ENCODE measurements at places on chromosomes 5 and 9.
A peak's percentile ranks its signal among the peaks of the same experiment; 100 is the strongest.

- DNase-seq = no peak
Observed at GRCh38 chr5:119828541-119828940, 199.2 kb downstream of the FAM170A start.

DNA sequence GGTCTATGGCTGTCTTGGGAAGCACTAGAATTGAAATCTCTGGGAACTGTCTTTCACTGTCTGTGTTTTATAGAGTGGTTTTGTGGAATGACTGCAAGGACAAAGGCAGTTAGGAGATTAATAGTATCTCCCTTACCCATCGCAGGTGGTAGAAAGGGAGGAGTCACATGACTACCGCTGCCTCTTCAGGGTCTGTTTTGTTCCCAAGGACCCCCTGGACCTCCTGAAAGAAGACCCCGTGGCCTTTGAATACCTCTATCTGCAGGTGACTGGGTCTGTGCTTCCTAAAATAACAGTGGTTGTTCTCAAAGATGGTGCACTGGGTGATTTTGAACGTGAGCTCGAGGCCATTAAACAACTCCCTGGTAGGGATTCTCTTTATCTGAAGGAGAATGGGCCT lies 22.8 kb upstream of the TRMT10B start:
- no peak for DNase-seq

DNA sequence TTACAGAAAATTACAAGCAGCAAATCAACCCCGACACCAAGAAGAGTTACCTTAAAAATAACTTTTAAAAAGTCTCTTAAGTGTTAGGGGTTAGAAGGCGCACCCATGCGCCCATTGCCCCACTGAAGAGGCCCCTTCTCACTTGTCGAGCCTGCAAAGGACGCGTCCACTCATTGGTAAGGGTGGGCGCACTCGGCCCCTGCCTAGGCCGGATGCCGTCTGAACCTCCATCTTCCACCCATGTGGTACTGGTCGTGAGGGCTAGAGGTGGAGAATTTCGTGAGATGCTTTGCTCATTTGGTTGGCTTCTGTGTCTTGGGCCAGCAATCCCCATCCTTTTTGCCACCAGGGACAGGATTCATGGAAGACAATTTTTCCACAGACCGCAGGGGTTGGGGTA lies 27.5 kb upstream of the LRRC14B start:
- DNase-seq = no peak

- DNase-seq = no peak
Observed at GRCh38 chr5:35671541-35672295, 54.1 kb downstream of the SPEF2 start.

GRCh38 chr9:120281665-120282064 lies 298.3 kb downstream of the CDK5RAP2 start:
- no peak for DNase-seq

- DNase-seq = peak; percentile 2
Observed at GRCh38 chr5:116320486-116320885, 235.7 kb downstream of the COMMD10 start.

DNA sequence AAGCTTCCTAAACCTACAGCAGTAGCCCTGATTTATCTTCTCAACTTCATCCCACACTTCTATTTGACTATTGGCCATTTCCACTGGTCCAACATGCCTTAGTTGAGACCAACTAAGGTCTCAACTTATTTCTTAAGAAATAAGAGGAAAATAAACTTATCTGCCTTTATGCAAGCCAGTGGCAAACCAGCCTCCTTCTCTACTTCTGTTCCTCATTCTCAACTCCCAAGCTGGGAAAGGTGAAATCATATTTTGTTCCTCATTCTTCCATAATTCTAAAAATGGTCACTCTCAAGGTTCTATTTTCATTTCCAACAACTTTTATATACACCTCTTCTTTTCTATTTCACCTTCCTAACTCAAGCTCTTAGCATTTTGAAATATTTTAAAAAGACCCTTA lies 149.6 kb upstream of the C9orf72 start:
- no peak for DNase-seq

DNA sequence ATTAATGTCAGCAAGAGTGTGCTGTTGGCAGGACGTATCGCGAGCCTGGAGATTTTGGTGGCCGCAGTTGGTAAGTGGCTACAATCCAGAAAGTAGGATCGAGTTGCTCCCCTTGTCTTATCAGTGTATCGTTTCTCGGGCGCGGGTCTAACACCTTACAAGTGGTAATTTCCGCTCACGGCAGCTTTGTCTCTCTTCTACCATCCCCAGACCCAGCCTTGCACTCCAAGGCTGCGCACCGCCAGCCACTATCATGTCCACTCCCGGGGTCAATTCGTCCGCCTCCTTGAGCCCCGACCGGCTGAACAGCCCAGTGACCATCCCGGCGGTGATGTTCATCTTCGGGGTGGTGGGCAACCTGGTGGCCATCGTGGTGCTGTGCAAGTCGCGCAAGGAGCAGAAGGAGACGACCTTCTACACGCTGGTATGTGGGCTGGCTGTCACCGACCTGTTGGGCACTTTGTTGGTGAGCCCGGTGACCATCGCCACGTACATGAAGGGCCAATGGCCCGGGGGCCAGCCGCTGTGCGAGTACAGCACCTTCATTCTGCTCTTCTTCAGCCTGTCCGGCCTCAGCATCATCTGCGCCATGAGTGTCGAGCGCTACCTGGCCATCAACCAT lies 1.1 kb downstream of the PTGER4 start:
- no peak for DNase-seq

- DNase-seq = no peak
Observed at GRCh38 chr9:136254381-136255165, 9.0 kb upstream of the QSOX2 start.

- no peak for DNase-seq
Observed at GRCh38 chr5:32172923-32173266, 1.2 kb downstream of the GOLPH3 start.

- no peak for DNase-seq
Observed at GRCh38 chr9:128600099-128600498, 47.7 kb downstream of the SPTAN1 start.

DNA sequence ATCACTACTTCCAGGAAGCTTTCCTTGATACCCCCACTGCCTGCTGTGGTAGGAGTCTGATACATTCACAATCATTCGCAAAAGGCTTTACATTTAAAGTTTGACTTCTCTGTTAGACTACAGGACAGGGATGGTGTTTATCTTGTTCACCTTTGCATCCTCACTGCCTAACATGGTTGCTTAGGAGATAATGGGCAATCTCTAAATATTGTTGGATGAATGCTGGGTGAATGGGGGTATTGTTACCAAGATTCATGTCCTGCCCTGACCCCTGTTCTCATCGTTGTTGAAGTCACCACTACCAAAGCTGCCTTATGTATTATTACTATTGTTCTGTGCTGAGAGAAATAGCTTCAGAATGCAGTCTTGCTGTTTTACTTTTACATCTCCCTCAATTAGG lies 7.7 kb upstream of the TMEFF1 start:
- no peak for DNase-seq

DNA sequence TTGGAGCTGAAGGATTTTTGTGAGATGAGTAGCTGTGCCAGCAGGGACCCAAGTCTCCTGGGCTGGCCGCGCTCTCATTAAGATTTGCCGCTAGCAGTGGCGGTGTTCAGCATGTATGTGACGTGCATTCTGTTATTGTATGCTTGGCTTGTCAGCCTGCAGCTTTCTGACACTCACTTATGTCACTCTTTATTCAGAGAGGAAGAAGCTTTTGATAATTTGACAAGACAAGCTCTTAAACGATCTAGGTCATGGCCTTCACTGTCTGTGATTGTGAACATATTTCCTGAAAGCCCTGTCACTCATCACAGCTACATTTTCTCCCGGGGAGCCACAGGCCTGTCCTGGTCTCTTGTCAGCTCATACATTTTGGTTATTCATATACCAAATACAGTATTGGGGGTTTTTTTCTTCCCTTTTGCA lies 98.2 kb upstream of the GRHPR start:
- DNase-seq = no peak

- no peak for DNase-seq
Observed at GRCh38 chr9:131807144-131807983, 67.5 kb upstream of the RAPGEF1 start.

- peak; percentile 13 for DNase-seq
Observed at GRCh38 chr5:122906768-122907167, 61.4 kb downstream of the SNX24 start.

DNA sequence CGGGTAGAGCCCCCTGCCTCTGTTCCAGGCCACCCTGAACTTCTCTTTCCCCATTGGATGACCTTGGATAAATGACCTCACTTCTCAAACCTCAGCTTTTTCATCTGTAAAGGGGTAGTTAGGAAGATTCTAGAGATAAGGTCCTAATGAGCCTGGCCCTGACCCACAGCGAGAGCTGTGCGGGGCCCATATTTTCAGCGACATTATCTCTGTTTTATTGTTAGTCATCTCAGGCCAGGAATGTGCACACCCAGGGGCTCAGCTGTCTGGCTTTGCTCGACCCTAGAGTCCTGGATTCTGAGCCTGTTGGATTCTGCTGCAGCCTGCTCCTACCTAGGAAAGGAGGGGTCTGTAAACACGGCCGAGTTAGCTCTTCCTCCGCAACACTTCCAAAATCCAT lies 81.2 kb upstream of the LMX1B start:
- DNase-seq = no peak

GRCh38 chr9:117184173-117184572 lies 230.7 kb downstream of the ASTN2 start:
- DNase-seq = no peak

DNA sequence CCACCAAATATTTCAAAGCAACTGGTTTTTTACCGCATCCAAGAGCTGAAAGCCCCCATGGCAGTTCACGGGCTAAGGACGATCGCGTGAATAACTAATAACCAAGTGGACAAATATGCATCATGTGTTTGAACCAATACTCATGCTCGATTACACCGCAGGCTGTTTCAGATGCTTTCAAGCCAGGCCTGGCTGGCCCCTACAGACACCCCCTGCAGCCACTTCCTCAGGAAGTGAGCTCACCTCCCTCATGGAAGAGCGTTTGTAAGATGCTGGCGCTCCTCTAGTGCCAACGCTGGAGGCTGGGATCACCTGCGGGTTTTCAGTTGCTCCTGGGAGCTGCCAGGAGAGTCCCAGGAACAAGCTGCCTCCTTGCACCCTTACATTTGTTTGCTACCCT lies 53.9 kb upstream of the PTCH1 start:
- DNase-seq = peak; percentile 22

- DNase-seq = no peak
Observed at GRCh38 chr9:122579874-122580273, 3.3 kb downstream of the OR1L8 start.

DNA sequence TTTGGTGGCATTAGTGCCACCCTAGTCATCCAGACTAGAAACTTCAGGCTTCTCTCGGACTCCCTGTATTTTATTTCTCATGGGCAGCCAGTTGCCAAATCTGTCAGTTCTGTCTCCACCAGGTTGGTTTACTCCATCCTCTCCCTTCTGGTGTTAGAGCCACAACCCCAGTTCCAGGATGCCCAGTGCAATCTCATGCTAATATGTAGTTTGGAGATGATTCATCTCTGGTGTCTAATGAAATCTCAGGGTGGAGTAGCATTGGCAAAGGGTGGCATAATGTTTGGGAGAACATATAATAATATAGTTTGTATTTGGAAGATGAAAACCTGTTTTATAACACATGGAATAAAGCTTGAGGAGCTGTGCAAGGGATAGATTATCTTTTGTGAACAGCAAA lies 30.2 kb downstream of the SLC46A2 start:
- DNase-seq = no peak

- DNase-seq = no peak
Observed at GRCh38 chr5:172733974-172734346, 37.0 kb downstream of the DUSP1 start.
